Activated CD8-positive, alpha-beta memory T cell treated with anti-CD3 and anti-CD28 coated beads, Interleukin-2, amount 50 U/mL, for 4 hours (primary cell): ENCODE measurements at places on chromosomes 6 and 20.
A peak's percentile ranks its signal among the peaks of the same experiment; 100 is the strongest.

DNA sequence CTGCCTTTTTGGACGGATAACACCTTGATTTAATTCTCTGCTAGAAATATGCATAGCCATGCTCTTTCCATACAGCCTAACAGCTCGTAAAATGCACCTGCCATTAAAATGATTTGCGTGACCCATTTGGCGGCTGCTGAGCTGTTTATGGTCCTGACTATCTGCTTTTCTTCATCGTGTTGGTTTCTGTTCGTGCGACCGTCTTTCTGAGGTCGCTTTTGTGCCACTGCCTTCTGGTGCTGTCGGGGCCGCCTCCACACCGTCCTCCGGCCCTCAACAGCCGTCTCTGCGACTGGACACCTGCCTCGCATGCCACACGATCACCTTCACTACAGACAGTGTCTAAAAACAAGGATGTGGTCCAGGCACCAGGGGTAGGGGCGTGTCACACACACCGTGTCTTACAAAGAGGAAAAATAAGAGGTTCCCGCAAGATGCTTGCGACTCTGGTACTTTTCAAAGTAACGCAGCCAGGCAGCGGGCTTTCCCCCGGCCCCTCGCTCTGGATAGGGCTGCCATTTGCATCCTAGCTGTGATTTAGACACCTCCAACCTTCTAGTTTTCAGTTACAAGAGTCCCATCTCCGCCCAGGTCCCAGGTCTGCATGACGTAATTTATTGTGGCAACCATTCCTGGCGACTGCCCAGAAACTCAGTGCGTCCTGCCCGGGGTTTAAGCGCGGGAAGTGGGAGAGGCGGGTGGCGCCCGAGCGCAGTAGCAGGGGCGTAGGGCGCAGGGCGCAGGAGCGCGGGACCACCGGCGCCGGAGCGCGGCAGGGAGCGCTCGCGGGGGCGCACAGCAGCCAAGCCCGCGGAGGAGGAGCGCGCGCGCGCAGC, at the start of gene STMND1:
Gene STMND1, plus strand, starts transcription at position 629 of the 836 bp plus-strand sequence. CDS start 208 bp downstream, outside the sequence.
- DNase-seq = no peak

- DNase-seq = peak; percentile 35
Measured at GRCh38 chr6:135114355-135115145, 59.9 kb upstream of the HBS1L start.

DNA sequence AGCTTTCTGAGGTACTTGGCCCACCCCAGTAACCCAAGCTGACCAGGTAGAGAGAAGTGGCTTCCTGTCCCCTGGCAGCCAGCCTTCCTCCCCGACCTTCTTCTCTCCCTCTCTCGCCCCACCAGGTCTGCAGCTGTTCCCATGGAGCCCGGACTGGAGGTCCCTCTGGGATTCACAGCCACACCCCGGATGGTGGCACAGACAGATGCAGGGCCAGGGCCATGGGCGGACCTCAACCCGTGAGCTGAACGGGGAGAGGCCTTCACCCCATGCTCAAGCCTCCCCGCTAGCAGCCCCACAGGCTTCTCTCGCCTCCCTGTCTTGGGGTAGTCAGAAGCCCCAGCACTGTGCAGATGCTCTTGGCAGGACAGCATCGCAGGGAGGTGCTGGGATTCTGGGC, 41.3 kb downstream of the CPXM1 start:
- no peak for DNase-seq

- no peak for DNase-seq
Measured at GRCh38 chr6:47456536-47456975, 21.0 kb upstream of the CD2AP start.

DNA sequence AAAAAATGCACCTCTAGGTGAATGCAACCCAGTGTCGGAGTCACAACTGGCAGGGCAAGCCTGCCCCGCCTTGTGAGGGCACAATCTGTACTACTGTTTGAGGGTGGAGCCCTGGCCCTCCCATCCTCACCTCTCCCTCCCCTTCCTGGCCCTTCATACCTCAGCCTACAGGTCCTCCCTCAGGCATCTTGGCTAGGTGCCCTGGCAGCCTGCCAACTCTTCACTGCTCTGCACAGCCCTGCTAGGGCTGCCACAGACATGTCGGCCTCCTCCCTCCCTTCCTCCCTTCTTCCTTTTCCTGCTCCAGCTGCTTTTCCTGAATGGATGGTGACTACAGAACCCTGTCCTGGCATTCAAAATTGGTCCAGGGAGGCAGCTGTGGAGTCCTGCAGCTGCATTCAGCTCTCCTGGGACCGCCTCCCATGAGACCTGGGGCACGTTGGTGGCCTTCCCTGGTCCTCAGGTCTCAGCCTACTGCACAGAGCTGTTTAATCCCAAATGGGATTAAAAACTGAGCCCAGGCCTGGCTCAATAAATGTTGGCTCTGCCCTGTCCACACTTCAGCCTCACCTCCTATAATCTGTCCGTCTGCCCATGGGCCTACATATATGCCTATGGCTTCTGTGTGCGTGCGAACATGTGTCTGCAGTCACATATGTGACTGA, 52.7 kb downstream of the CDH22 start:
- no peak for DNase-seq
